Stromal cell of bone marrow (primary cell): ENCODE measurements at places on chromosomes 2 and 18.

DNA sequence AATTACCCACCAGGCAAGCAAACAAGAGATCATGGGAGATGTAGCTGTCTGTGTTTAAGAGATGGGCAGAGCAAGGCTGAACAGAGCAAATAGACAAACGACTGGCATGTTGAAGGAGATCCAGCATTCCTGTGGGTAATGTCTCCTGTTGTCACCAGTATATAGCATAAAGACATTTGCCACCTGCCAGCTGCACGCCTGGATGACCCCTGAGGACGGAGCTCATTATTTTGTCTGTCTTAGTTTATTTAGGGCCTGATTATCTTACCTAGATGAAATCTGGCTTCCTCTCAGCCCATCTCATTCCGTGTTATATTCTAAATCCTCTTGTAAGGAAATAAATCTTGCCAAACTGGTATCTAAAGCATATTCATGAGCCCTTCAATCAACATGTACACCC is 510.3 kb upstream of the LINC00305 start:
- DNase-seq: no peak

DNA sequence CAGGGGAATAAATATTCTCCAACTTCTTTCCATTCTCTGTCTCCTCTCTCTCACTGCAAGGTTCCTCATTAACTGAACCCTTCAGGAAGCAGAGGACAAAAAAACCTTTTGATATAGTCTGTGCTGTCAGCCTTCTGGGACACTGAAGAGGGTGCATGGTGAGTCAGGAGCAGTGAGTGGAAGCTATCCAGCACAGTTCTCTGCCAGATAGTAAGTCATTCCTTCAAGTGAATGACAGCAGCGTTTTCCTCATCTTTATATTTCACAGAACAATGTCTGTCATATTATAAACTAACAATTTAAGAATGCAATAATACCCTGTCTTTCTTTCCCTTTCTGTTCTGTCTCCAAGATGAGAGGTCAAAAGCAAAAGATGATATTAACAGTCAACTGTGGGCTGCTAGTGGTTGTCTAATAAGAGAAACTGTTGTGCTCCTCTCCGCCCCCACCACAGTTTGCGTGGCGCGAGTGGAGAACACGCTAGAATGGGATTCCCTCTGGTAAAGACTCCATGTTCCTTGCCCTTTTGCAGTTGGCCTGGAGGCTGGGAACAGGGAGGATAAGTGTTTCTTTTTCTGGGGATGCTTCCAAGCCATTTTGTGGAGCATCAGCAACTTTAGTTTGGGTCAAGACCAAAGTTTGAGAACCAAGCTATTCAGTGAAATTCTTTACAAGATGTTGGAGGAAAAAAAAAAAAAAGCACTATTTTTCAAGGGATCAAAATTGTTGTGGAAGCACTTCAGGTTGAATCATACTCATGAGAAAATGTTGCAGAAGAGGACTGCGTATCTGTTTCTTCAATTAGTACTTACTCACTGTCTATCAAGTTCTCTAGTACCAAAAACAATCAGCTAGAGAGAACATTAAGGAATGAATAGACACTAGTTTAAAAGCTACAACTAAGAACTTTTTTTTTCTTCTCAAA is 430.2 kb downstream of the SETBP1 start:
- DNase-seq: peak; percentile 83

DNA sequence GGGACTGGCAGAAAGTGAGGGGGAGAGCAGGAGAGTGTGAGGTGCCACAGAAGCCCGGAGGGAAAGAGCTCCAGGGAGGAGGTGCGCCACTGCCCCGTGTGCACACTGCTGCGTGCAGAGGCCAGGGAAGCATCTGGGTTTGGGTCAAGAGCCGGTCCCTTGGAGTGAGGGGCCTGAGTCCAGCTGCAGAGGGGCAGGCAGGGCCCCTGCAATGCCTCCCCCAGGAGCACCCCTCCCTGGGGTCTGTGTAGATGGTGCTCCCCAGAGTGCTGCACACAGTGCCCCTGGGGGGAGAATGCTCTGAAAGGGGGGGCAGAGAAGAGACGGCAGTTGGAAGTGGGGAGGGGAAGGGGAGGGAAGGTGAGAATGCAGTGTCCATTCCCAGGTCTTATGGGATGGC is 3.7 kb upstream of the LIMS2 start:
- DNase-seq: no peak

GRCh38 chr18:51195451-51196117 is 1.9 kb downstream of the MEX3C start:
- peak; percentile 3 for DNase-seq
